Upper lobe of left lung (tissue), 6 donors: ENCODE measurements at places on chromosomes 7 and 10. TPM values are rescaled to one million over a fixed set of nuclear protein-coding genes. Genes with fewer than 3 reads are reported as not detected.

NKX1-2 gene
- not detected for total RNA-seq

DNA sequence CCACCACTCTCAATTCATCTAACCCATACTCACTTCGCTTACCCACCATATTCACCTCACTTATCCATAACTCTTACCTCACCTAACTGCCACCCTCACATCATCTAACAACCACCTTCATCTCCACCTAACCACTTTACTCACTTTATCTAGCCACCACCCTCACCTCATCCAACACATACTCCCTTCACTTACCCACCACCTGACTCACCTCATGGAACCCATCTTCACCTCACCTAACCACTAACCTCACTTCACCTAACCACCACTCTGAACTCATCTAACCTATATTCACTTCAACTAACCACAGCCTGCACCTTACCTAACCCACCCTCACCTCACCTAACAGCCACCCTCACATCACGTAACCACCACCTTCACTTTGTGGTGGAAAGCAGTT lies 84.2 kb downstream of the VIPR2 start:
- no peaks in the 10 kb centered on the region for H3K27me3 ChIP-seq
- H3K27ac ChIP-seq: no peak overlapping the region
- no peaks in the 10 kb centered on the region for H3K36me3 ChIP-seq
- DNase-seq: no peak
- H3K4me3 ChIP-seq: no peak overlapping the region

DNA sequence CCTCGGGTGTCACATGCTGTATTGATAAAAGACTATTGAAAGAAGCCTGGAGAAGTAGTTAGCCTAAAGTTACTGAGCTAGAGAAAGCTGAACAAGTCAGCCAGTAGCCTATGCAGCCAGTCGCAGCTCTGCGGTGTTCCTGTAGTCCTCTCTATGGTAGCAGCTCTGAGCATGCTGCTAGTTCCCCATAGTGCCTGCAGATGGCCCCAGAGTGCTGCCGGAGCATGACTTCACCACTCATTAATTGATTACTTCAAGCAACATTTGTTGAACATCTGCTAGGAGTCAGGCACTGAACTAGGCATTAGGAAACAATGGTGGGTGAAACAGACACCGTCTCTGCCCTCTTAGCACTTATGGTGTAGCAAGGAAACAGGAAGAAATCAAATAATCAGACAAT lies 422.7 kb downstream of the SORCS3 start:
- H3K27ac ChIP-seq: no peak overlapping the region
- H3K4me1 ChIP-seq: no peaks in the 10 kb centered on the region
- H3K4me3 ChIP-seq: no peak overlapping the region

DNA sequence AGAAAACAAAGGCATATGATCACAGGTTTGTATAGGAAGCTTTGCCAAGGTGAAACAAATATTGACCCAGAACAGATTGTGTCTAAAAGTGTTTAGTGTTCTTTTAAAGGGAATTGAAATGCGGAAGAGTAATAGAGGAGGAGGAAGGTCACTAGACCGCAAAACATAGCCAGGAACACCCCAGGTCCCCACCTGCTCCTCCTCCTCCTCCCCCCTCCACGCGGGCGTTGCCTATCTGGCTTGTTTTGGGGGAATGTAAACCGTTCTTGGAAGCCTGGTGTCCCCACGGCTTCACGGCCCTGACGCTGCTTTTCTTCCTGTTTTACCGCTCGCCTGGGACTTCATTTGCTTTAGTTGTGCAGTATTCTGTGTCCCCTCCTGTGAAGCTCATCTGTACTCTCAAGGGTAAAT lies 81.0 kb upstream of the PFKP start:
- no peak overlapping the region for H3K27ac ChIP-seq
- DNase-seq: no peak
- H3K4me1 ChIP-seq: no peaks in the 10 kb centered on the region
- no peaks in the 10 kb centered on the region for H3K36me3 ChIP-seq
- H3K4me3 ChIP-seq: peak overlapping the region; percentile 15

- peak overlapping the region; percentile 10 for H3K4me3 ChIP-seq
- DNase-seq: no peak
- no peaks in the 10 kb centered on the region for H3K27me3 ChIP-seq
- H3K36me3 ChIP-seq: no peaks in the 10 kb centered on the region
- peaks cover 8% of the 10 kb centered on the region for H3K4me1 ChIP-seq
Observed at GRCh38 chr7:139842401-139843210, 13.5 kb downstream of the TBXAS1 start.

DNA sequence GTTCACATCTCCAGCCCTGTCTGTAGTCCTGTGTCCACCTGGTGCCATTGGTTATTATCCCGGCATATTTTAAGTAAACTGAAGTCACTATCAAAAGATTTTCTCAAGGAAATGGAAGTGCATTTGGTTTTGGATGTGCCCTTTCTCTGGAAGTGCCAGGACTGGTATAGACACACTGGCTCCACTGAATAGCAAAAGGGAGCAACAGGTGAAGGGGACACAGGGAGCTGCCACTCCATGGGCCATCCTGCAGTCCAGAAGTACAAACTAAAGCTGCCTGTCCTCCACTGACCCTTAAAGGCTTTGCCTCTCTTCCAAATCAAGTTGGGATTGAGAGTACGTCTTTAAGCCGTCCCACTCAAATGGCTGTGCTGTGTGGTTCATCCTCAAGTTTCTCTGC lies 62.7 kb downstream of the NOC3L start:
- H3K4me1 ChIP-seq: no peaks in the 10 kb centered on the region
- H3K27ac ChIP-seq: no peak overlapping the region

DNA sequence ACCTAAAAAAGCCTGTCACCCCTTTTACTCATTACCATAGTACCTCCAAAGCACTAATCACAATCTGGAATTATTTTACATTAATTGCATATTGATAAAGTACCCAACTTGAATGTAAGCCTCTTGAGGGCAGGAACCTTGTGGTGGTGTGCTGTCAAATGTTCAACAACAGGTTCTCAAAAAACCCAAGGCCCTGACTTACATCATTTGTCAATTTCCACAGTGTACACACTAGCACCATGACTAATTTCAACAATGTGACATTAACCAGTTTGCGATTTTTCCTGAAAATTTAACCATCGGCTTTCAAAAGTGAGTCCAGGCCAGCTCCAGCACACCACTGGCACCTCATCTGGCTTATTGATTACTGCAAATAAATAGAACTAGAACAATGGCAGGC lies 87.5 kb downstream of the SVOPL start:
- no peaks in the 10 kb centered on the region for H3K36me3 ChIP-seq
- DNase-seq: no peak
- no peak overlapping the region for H3K27ac ChIP-seq
- H3K27me3 ChIP-seq: no peaks in the 10 kb centered on the region
- no peaks in the 10 kb centered on the region for H3K4me1 ChIP-seq
- no peak overlapping the region for H3K4me3 ChIP-seq

NME8 gene
- total RNA-seq: 1.1 TPM

EIF5AL1 gene
- total RNA-seq: 0.20 TPM

INMT gene
- 248 TPM for total RNA-seq

NFE2L3 gene
- total RNA-seq: 9.4 TPM

COL17A1 gene
- 1.4 TPM for total RNA-seq
